Left ventricle myocardium superior (tissue), 1 donor: ENCODE measurements at places on chromosomes 2 and 18. TPM values are rescaled to one million over a fixed set of nuclear protein-coding genes. Genes with fewer than 3 reads are reported as not detected.

DNAJC5G gene
- 2.1 TPM for total RNA-seq

SLC9A4 gene
- not detected for total RNA-seq

GRCh38 chr2:123840016-123840415 is 185.1 kb upstream of the CNTNAP5 start:
- no peak for DNase-seq

- DNase-seq: peak; percentile 69
Observed at GRCh38 chr2:11988691-11989353, 242.4 kb downstream of the LPIN1 start.

DNA sequence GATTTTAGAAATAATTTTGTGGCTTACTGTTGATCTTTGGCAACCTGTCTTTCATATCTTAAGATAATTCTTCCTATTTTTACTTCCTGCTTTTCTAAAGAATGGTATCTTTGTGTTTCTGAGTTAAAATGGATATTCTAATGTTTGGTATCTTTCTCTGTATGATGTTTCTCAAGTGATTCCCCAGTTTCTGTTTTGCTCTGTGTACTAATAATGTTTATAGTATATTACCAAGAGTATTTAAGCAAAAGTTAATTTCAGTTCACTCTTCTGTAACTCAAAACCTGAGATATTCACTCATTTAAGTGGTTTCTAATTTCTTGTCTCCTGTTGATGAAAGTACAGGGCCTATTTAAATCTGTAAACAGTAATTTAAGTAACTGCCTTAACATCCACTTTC is 58.3 kb downstream of the CCDC150 start:
- no peak for DNase-seq

DNA sequence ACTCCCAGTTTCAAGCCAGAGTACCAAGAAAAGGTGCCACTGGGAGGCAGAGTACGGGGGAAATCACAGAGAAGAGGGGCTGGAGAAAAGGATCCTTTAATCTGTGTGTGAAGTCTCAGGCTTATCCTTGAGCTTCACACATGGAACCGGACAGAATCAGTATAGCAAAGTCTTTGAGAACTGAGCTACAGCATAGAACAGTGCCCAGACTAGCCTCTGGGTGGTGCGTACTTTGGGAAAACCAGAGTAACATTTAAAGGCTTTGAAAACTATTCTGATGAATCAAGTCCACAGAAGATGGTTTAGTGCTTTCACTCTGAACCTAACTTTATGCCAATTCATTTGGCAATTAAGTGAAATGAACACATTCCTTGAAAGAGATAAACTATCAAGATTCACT is 83.1 kb downstream of the BABAM2 start:
- no peak for DNase-seq

ASIC4 gene
- not detected for total RNA-seq

UGT1A9 gene
- total RNA-seq: not detected

DNA sequence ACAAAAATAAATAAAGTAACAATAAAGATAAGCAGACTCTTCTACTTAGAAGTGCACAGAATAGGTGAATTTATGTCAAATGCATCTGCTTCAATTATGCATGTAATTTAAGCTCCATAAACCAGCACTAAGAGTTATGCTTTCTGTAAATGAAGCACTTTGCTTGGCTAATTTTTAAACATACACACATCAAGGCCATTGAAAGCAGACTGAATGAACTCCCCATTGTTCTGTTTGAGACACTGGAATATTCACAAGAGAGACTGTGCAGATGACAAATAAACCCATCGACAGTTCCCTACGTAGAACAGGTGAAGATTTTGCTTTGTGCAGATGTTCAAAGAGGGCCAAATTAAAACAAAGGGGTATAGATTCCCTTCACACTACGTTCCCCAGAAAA is 133.4 kb downstream of the PID1 start:
- DNase-seq: no peak

WDR33 gene
- 45.2 TPM for total RNA-seq

LYPD1 gene
- total RNA-seq: not detected

- DNase-seq: no peak
Observed at GRCh38 chr18:26482569-26482968, 65.8 kb downstream of the KCTD1 start.

CAPN13 gene
- not detected for total RNA-seq

- DNase-seq: no peak
Observed at GRCh38 chr2:46073540-46074046, 223.6 kb upstream of the EPAS1 start.

KIF3C gene
- 3.1 TPM for total RNA-seq

DNA sequence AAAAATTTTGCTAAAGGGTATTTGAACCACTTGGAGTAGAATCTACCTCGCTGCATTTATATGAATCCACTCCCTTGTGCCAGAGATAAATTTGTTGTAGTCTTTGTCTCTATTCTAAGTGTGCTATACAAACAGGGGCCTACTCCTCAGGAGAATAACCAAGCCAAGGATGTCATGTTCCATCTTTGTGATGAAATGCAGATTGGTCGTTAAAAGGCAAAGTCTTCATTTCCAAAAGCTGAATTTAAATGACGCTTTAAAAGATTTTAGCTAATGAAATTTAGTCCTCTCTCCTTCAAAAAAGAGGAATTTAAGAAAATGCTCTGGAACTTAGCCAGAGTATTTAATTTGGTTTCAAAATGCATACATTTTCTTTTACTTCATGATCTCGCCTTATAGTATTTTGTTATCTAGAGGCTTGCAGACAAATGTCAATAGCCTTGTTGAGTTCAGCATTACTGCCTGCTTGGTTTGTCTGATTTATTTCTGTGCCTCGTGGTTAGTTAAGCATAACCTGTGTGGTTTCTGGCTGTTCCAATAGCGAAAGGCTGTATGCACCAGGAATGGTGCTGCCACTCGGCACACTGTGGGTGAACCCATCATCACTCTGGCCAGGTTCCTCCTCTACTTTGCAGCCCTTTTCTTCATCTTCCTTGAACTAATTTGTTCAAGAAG is 417.6 kb downstream of the ZNF521 start:
- no peak for DNase-seq

GRCh38 chr2:24513281-24514071 is 22.4 kb downstream of the NCOA1 start:
- DNase-seq: no peak

DNA sequence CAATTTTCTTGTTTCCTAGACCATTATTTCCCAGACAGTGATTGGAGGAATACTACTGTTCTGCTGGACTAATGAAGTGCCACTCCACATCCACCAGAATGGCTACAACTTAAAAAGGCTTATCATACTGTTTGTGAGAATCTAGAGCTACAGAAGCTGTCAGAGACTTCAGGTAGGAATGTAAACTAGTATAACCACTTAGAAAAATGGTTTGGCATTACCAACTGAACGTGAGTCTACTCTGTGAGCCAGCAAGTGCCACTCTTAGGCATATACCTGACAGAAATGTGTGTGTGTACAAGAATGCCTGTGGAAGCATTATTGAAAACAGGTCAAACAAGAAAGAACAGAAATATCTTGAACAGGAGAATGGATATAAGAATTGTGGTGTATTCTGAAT is 4.2 kb upstream of the SCN3A start:
- DNase-seq: no peak

- DNase-seq: no peak
Observed at GRCh38 chr2:210963386-210963785, 407.0 kb downstream of the CPS1 start.

DNA sequence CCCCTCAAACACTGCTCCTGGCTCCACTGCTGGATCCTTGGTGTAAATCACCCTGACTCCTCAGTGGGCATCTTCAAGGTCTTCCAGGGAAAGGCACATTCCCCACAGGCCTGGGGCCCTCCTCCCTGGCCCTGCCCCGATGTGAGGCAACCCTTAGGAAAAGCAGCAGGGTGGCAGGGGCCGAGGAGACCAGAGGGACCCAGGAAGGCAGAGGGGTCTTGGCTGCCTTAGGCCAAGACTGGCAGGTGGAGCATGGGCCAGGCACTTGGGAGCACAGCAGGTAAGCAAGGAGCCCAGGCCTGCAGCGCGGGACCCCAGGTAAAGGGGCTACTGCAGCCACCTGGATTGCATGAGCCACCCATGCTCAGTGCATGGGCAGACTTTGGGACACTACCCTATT is 96.9 kb downstream of the GYPC start:
- DNase-seq: no peak

DNA sequence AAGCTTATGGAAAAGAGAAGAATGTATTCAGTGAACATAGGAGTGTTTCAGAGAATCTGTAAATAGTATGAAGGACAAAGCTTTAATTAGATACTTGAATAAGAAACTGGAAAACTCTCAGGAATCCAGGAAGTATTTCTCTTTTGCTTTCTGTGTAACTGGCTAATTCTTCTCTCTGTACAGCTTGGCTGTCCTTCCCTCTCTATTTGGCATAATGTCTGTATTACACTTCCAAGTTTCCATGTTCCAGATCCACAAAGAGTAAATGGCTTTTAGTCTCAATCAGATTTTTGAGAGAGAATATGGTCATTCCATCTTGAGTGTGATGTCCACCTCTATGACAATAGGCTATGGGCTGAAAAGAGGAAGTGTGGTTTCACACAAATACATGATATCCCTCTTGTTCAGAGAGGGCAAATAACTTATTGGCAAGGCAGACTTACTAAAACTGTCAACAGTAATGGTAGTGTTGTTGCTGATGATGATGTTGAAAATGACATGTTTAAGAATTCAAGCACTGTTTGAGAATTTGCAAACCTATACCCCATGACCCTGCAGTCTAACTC is 129.2 kb upstream of the ERBB4 start:
- no peak for DNase-seq

- no peak for DNase-seq
Observed at GRCh38 chr2:220748875-220749479, 823.1 kb downstream of the EPHA4 start.

- DNase-seq: no peak
Observed at GRCh38 chr2:68390586-68390985, 25.5 kb downstream of the PLEK start.

DNA sequence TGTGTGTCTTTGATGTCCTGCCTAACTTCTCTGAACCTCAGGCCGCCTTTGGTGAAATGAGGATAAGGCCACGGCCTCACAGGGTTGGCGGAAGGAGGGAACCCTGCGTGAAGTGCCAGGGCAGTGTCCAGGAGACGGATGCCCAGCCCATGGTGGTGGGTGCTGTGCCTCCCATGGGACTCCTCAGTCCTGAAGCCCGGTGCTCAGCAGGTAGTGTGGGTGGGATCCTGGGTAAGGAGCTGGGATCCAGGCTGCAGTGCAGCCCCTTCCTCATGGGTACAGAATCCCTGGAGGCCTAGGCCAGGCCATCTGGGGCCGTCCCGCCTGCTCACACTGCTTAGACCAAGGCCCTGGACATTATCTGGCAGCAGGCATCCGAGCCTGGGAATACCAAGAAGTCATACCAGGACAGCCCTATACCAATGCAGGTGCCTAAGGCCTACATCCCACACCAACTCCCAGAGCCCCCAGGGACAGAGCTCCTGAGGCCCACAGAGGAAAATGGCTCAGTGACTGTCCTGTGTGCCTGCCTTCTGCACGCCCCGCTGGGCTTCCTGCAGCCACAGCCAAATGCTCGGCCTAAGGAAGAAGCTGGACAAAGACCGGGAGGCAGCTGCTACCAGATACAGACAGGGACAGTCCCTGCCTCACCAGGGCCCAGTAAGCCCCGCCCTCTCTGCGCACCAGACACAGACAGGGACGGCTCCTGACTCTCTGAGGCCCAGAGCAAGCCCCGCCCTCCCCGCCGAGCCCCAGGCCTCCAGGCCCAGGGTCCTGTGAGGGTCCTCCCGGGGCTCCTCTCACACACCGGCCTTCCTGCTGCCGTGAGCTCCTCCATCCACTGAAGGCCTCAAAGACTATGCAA is 78.0 kb downstream of the NDUFA10 start:
- no peak for DNase-seq

- no peak for DNase-seq
Observed at GRCh38 chr18:63149302-63149587, 170.3 kb downstream of the BCL2 start.

RPRM gene
- not detected for total RNA-seq

MARCHF4 gene
- not detected for total RNA-seq

GRCh38 chr18:56723068-56723467 is 71.9 kb downstream of the WDR7 start:
- DNase-seq: no peak

GRCh38 chr18:7338846-7339245 is 108.0 kb downstream of the LRRC30 start:
- no peak for DNase-seq

PCARE gene
- 0.84 TPM for total RNA-seq

DNA sequence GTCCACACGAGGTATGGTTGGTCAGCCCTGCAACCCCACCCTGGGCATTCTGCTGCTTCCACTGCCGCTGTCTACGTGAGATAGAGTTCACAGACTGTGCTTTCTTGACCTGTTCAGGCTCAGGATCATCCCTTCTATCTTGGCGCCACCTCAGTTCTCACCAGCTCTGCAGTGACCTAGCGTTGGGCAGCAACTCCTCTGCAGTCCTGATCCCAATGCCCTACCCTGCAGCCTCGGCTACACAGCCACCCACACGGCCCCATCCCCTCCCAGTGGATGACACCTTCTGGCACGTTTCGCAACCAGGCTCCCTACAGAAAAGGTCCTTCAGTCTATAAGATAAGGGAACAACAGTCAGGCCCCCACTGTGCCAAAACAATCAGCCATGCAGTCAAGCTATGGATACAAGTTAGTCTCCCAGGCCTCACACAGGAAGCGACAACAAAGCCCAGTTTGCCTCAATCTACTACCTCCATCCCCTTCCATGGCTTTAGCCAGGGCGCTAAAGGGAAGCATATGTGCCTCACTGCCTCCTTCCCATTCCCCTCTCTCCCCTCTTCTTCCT is 317.9 kb upstream of the PKDCC start:
- DNase-seq: no peak

DNA sequence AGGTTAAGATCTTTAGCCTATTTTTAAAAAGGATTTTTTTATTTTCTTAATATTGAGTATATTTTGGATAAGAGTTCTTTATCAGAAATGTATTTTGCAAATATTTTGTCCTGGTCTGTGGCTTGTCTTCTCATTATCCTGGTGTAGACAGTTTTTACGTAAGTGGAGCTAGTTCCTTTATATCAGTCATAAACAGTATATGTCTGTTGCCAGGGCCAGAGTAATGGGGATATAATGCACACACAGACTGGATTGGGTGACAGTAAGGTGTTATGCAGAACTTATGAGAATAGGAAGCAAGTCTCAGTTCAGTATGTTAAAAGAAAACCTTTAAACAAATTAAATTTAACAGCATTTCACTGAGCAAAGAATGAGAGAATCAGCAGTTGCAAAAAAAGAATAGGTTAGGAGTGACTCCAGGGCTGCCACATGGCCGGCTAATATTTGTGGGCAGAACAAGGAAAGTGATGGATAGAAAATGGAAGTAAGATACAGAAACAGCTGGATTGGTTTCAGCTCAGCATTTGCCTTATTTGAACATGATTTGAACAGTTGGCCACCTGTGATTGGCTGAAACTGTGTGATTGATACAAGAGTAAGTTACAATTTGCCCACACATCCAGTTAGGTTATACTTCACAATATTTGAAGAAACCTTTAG is 61.1 kb upstream of the ZNG1B start:
- DNase-seq: no peak
